ENCODE measurements at places on chromosomes 2 and 18.

DNA sequence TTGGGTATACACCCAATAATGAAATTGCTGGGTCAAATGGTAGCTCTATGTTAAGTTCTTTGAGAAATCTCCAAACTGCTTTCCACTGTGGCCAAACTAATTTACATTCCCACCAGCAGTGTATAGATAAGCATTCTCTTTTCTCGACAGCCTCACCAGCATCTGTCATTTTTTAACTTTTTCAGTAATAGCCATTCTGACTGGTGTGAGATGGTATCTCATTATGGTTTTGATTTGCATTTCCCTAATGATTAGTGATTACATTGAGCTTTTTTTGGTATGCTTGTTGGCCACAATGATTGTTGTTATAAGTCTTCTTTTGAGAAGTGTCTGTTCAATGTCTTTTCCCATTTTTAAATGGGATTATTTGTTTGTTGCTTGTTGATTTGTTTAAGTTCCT lies 50.4 kb upstream of the EPAS1 start:
- no peak for DNase-seq

- no peak for DNase-seq
These were observed 213.5 kb upstream of the ACVR2A start for GRCh38 chr2:147631294-147631693.

GRCh38 chr2:3461801-3462492 lies 57.4 kb downstream of the ADI1 start:
- peak; percentile 23 for DNase-seq

DNA sequence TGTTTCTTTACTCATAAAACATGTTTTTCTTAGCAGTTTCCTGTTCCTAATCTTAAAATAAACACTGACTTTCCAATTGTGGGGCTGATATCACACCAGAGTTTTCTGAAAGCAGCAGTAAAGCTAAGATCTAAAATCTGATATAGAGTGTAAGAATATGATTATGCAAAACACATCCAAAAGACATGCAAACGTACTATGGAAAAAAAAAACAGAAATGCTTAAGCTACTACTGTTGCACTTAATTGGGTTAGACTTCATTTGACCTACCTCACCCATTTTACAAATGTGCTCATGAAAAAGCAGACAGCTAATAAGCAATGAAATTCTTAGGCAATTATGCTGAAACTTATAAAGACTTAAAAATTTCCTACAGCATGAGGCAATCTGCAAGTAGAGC lies 10.5 kb downstream of the CYTIP start:
- DNase-seq: no peak

GRCh38 chr2:173149491-173149890 lies 73.8 kb downstream of the MAP3K20 start:
- no peak for DNase-seq

GRCh38 chr2:107337209-107337898 lies 451.4 kb upstream of the ST6GAL2 start:
- DNase-seq: peak; percentile 44

DNA sequence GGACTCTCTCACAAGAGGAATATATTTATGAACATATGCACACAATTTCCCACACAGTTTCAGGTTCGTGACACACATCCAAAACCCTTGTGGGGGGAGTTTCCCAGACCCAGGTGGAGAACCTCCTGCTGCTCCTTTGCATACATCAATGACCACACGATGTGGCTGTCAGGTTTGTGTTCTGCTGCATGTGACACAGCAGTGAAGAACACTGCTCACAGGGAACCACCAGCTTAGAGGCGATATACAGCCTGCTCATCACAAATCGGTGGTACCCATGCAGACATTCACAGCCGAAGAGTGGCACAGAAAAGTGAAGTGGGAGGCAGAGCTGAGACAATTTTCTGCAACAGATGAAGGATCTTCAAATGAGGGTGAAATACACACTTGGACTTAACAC lies 175.6 kb upstream of the ZFP36L2 start:
- no peak for DNase-seq

GRCh38 chr18:42373584-42373983 lies 418.6 kb downstream of the PIK3C3 start:
- DNase-seq: no peak

DNA sequence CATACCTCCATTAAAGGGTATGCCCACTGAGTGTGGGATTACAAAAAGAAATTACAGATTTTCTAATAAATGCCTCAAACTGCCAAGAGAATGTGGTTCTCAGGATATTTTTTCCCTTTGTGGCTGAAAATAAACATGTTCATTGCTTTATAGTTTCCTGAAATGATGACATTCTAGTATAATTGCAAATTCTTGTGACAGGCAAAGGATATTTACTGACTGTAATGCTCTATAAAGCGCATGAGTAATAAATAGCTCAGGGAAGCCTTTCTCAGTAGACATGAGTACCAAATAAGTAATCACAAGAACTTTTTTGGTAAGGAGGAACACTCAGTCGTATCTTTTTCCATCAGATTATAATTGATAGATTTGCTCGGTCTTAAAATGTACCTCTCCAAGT lies 72.3 kb downstream of the FTCDNL1 start:
- no peak for DNase-seq

- DNase-seq: no peak
These were observed 288.5 kb upstream of the HNMT start for GRCh38 chr2:137675584-137676327.

DNA sequence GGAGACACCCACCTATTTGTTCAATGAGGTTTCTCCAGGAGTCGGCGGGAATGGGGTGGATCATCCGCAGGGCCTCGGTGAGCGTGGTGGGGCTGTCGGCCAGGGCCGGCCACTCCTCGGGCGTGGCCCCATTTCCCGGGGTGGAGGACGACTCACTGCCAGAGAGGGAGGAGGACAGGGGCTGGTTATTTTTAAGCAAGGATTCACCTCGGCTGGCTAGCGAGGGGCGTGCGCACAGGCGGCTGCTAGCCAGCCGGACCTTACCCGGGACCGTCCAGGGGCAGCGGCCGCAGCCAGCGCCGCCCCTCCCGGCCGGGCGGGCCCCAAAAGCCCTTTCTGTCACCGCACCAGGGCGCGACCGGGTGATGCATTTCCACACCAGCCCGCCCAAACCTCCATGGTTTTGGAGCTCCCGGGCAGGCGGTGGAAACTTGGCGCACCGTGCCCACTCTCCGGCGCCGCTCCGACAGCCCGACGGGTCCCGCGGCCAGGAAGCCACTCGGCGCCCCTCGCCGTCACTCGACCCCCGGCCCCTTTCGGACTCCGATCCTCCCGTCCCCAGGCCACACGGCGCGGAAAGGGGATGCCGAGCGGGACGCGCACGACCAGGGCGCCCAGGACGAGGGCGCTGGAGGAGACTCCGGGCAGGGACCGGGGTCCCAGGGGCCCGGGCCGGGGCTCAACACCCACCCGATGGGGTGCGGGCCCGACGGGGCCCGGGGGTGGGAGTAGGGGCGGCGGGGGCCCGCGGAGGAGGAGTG lies 57.1 kb downstream of the SNORC start:
- no peak for DNase-seq

DNA sequence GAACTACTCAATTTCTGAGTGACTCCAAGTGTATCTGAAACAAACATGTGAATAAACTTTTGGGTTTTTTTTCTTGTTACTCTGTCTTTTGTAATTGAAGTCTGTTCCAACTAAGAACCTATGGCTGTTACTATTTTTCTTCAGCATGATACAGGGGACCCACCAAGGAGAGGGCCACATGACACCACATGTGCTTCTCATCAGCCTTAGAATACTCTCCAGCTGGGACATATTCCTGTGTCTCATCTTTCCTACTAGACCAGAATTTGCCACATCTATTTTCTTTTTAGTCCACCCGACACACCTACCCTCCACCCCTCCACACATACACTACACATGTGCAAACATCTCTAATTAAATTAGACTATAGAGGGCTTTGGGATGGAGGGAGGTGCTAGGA lies 191.7 kb upstream of the NDUFV2 start:
- no peak for DNase-seq

GRCh38 chr18:27404855-27405254 lies 219.7 kb upstream of the CHST9 start:
- DNase-seq: no peak

GRCh38 chr2:54240515-54241469 lies 15.2 kb downstream of the TSPYL6 start:
- no peak for DNase-seq

DNA sequence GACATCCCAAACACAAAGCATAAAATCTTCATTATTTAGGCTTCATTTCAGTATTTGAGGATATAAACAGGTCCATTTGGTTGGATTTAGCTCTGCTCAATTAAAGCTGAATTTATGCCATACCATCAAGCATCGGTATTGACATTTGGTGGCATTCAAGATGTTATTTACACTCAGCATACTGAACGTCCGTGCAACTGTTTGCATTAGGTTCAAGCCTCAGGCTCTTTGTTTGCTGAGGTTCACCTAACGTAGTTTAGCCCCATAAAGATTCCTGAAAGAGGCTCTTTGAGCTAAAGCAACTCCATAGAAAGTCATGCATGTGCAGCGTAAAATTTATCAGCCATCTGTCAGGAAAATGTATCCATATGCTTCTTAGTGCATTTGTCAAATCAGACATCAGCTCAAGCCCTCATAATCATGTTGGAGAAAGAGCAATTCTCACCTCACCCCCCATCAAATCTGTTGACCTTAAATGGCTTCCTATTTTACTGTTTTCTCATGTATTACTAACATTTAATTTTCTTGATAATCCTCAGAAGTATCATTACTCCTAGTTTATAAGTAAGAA lies 366.9 kb downstream of the EPHA4 start:
- no peak for DNase-seq

GRCh38 chr18:49020621-49021021 lies 69.9 kb upstream of the SMAD7 start:
- DNase-seq: peak; percentile 22

DNA sequence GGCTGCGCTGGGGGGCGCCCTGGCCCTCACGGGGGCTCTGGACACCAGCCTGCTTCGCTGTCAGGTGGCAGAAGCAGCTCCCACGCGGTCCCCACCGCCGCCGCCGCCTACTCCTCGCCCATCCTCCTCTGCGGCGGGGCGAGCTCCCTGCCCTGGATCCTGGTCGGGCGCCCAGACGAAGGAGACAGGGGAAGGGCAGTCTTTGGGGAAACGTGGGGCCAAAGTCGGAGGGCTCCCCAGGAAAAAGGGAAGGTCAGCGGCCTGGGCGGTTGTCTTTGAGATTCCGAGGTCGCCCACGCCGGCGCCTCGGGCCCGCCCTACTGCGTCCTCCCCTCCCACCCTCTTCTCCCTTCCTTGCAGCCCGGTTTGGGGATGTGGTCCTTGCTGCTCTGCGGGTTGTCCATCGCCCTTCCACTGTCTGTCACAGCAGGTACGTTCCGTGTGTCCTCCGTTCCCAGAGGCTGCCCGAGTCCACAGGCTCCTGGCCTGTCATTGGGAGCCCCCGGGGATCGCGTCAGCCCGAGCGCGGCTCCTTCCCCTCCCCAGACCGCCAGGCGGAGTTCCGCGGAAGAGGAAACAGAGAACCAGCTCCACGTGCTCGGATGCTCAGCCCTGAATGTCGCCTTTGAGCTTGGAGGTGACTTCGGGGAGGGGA lies 800 bp downstream of the IL1RL2 start:
- no peak for DNase-seq
